Suppressor macrophage treated with lipopolysaccharide for 1 hour (primary cell): ENCODE measurements at places on chromosomes 7 and 10.

GRCh38 chr7:51034521-51035264, 252.0 kb upstream of the GRB10 start:
- no peak for DNase-seq

GRCh38 chr7:130946114-130946513, 212.1 kb upstream of the KLF14 start:
- no peak for DNase-seq

GRCh38 chr7:98217623-98218582, 6.7 kb downstream of the BHLHA15 start:
- DNase-seq: peak; percentile 58

- DNase-seq: peak; percentile 33
These were observed at the start of gene EFCAB10 for GRCh38 chr7:105581066-105581811. EFCAB10 (minus strand) TSS chr7:105581493; CDS start chr7:105581463, 30 bp downstream.

GRCh38 chr10:23676296-23676695, 237.4 kb downstream of the OTUD1 start:
- no peak for DNase-seq

DNA sequence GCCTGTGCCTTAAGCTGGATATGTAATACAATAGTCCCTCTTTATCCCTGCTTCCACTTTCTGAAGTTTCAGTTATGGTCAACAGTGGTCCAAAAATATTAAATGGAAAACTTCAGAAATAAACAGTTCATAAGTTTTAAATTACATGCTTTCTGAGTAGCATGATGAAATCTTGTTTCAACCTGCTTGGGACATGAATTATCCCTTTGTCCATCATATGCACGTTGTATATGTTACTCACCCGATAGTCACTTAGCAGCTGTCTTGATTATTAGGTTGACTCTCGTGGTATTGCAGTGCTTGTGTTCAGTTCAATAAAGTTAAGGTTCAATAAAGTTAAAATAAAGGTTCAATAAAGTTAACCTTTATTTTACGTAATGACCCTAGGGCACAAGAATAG, 25.5 kb downstream of the C1GALT1 start:
- no peak for DNase-seq

- DNase-seq: no peak
These were observed 46.8 kb downstream of the ZCCHC24 start for GRCh38 chr10:79398642-79399041.

DNA sequence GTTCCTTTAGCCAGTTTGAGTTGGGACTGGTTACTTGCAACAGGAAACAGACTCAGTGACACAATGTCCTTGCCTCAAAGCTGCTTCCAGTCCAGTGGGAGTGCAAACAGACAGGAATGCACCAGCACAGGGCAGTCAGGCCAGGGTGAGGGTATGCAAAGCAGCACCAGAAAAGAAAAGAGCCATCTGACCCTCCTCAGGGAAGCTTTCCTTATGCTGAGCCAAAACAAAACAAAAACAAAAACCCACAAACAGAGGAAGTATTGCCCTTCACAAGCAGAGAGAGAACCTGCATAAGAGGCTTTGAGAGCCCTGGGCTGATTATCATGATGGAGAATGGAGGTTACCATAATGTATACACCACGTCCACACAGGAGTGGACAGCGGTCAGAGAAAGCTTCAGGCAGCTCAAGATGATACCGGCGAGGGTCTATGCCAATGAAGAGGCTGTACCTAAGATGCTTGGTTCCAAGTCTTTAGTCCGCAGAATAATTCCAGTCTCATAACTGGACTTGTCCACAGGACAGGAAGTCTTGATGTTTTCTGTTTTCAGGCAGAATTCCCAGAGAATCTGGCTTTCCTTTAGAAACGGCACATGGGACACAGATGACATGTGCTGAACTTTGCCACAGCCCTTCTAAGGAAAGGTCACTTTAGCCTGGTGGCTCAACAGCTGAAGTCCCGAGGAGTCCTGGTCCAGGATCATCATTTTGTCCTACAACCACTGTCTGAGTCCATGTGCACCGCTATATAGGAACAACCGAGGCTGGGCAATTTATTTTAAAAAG, 263.3 kb downstream of the TNS3 start:
- no peak for DNase-seq

DNA sequence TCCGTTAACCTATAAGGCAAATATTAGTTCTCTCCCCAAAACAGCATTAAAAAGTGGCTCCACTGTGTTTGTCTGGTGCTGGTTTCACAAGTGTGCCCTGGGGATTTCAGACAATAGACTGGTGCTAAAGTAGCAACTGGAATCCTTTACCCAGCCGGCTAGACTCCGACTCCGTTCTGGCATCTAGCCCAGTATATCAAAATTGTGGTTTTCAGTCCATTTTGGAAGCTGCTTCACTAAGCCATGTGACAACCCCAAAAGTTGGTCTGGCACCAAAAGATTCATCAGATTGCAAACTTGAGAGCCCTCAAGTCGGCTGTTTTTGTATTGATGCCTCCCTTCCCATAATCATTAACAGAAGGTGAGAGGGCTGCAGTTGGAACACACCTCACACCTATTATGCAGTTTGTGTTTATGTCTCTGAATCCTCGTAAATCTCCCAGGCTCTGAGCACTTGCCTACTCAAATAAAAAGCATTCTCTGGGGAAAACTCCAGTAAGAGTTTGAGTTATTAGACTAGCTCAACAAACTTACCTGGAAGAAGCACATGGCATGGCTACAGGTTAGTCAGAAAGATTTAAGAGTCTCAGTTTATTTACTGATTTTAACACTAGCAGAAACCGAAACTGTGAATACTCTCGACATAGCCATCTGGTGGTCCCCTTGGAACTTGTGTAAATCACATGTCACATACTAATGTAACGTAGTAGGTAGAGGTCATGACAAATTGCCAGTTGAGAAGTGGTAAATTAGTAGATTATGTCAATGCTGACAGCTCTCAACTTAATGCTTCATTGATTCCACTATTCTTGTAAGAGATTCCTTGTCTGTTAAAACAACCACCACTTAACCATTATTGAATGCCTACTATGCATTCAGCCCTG, 14.8 kb upstream of the WNT16 start:
- DNase-seq: no peak
